ENCODE measurements at places on chromosomes 6 and 20. TPM values are rescaled to one million over a fixed set of nuclear protein-coding genes. Genes with fewer than 3 reads are reported as not detected.

DNA sequence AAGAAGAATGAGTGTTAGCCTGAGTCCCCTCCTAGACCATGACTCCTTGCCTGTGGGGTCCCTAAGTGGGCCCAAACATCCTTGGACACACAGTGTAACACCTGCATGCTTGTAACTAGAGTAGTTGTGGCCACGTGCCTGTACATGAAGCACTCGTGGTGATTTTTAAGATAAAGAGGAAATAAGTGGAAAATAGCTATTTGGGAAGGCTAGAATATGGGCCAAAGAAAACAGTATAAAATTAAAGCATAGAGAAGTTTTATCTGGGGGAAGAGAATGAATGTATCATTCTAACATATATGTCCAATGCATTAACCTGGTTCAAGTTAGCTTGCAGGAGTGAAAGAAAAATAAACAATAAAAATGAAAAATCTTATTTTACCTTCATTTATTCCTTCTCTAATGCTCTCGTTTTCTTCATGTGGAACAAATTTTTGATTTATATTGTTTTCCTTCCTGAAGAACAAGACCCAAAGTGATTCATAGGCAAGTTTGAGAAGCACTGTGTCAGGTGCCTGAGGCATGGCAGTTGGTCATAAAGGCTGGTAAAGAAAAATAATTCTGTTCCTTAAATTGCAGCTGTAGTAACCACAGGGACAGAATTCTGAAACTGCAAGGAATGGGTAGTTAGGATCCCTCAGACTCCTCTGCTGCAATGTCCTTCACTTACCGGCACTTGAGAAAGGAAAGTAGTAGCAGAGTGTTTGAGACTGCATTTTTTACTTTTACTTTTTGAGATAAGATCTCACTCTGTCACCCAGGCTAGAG lies 8.5 kb upstream of the CST3 start:
- no peak for DNase-seq
- H3K27me3 ChIP-seq: no peaks in the 10 kb centered on the region
- no peak overlapping the region for H3K4me3 ChIP-seq
- H3K36me3 ChIP-seq: no peaks in the 10 kb centered on the region

KCNK5 gene
- 3.7 TPM for total RNA-seq

RSPH4A gene
- total RNA-seq: not detected

OLIG3 gene
- total RNA-seq: not detected

UNC5CL gene
- 41.9 TPM for total RNA-seq

PRPH2 gene
- total RNA-seq: 0.08 TPM

PPP1R16B gene
- total RNA-seq: 0.84 TPM

C6orf52 gene
- total RNA-seq: 0.50 TPM

GRCh38 chr6:6721606-6722005 lies 133.1 kb downstream of the LY86 start:
- no peaks in the 10 kb centered on the region for H3K36me3 ChIP-seq
- no peaks in the 10 kb centered on the region for H3K27me3 ChIP-seq
- no peak overlapping the region for H3K4me3 ChIP-seq
- DNase-seq: no peak

DNA sequence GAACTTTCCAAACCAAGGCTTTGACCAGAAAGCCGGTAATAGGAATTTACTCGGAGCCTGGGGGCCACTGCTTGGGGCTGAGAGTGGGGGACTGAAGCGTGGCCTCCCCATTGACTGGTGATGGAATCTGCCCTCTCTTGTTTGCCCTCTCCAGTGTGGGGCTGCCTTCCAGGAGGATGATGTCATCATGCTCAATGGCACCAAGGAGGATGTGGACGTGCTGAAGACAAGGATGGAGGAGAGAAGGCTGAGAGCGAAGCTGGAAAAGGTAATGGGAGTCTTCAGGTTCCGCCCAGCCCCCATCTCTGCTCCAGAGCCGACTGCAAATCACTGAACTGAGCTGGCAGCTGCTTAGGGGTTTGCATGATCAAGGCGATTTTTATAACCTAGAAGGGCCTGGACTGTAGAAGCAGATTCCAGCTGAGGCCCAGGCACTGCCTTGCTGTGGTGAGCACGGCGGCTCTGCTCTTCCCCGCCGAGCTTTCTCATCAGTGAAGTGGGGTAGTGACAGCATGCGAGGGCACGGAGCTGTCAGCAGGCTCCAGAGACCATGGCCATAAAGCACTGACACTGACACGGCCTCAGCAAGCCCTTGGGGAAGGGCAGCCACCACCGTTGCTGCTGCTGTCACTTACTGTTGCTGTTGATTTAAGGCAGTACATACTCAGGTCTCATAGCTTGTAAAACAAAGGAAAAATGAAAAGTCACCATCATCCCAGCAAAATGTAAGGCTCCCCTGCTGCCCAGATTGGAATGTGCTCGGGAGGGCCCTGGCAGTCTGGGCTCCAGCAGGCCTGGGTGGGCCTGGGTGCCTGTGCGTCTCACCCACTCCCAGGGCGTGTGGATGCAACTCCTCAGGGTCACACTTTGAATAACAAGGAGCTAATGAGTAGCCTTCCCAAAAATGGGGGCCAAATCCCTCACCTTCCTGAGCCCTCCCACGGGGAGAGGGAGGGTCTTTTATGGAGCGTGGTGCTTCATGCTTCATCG lies 11.1 kb upstream of the FAM209A start:
- H3K4me1 ChIP-seq: no peaks in the 10 kb centered on the region
- peaks cover 35% of the 10 kb centered on the region for H3K36me3 ChIP-seq
- H3K27ac ChIP-seq: no peak overlapping the region

GPX5 gene
- not detected for total RNA-seq

- no peak overlapping the region for H3K27ac ChIP-seq
- no peaks in the 10 kb centered on the region for H3K4me1 ChIP-seq
- no peak for DNase-seq
- no peaks in the 10 kb centered on the region for H3K27me3 ChIP-seq
- no peaks in the 10 kb centered on the region for H3K36me3 ChIP-seq
- H3K4me3 ChIP-seq: no peak overlapping the region
Observed at GRCh38 chr6:140068801-140069200, 694.4 kb upstream of the CITED2 start.

GRCh38 chr20:49905415-49906091 lies 9.8 kb downstream of the SPATA2 start:
- H3K27me3 ChIP-seq: no peaks in the 10 kb centered on the region
- H3K27ac ChIP-seq: no peak overlapping the region
- H3K36me3 ChIP-seq: peaks cover 38% of the 10 kb centered on the region
- H3K4me1 ChIP-seq: peaks cover 19% of the 10 kb centered on the region

- H3K27ac ChIP-seq: no peak overlapping the region
- H3K4me1 ChIP-seq: no peaks in the 10 kb centered on the region
- no peaks in the 10 kb centered on the region for H3K36me3 ChIP-seq
- no peaks in the 10 kb centered on the region for H3K27me3 ChIP-seq
Observed at GRCh38 chr20:36850759-36851158, 25.2 kb upstream of the TLDC2 start.

GRCh38 chr6:8674126-8674525 lies 238.8 kb upstream of the SLC35B3 start:
- DNase-seq: no peak
- H3K36me3 ChIP-seq: no peaks in the 10 kb centered on the region
- H3K27ac ChIP-seq: no peak overlapping the region
- no peaks in the 10 kb centered on the region for H3K27me3 ChIP-seq
- peaks cover 9% of the 10 kb centered on the region for H3K4me1 ChIP-seq
- H3K4me3 ChIP-seq: no peak overlapping the region

Data from liver (tissue), 10 donors.